Omental fat pad (tissue), 4 donors: ENCODE measurements at places on chromosomes 12 and 14.

DNA sequence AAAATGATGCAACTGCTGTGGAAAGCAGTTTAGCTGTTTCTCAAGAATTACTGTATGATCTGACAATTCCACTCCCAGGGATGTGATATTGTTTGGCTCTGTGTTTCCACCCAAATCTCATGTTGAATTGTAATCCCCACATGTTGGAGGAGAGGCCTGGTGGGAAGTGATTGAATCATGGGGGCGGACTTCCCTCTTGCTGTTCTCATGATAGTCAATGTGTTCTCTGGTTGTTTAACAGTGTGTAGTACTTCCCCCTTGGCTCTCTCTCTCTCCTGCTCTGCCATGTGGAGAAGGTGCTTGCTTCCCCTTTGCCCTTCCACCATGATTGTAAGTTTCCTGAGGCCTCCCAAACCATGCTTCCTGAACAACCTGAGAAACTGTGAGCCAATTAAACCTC lies 93.4 kb upstream of the CPM start:
- DNase-seq, result no peak

GRCh38 chr12:27843714-27844245 lies 63.7 kb upstream of the MANSC4 start:
- DNase-seq, result no peak

DNA sequence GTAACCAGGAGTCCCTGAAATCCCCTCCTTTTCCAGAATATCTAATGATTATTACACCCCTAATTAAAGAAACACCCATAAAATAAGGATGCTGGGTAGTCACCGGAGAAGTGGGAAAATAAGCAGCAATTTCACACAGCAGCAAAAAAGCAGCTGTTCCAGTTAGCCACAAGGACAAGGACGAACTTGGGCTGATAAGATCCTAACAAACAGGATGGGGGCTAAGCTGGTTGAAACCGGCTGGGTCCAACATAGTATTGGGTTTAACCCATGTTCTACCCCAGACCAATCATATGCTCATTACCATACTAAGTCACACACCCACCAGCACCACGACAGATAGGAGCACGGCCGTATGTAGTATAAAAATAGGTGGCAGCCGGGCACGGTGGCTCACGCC lies 100.7 kb downstream of the RPL10L start:
- DNase-seq, result no peak

GRCh38 chr14:100828031-100828769 lies 2.3 kb downstream of the MEG3 start:
- DNase-seq, result no peak

GRCh38 chr14:64387232-64387781 lies 846 bp upstream of the MTHFD1 start:
- DNase-seq, result no peak

DNA sequence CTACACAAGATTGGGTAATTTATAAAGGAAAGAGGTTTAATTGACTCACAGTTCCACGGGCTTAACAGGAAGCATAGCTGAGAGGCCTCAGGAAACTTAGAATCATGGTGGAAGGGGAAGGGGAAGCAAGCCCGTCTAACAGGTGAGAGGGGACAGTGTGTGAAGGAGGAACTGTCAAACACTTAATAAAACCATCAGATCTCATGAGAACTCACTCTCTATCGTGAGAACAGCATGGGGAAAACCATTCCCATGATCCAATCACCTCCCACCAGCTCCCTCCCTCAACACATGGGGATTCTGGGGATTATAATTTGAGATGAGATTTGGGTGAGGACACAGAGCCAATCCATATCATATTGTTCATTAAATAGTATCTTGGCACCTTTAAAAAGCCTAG lies 56.1 kb downstream of the EPS8 start:
- no peak for DNase-seq

DNA sequence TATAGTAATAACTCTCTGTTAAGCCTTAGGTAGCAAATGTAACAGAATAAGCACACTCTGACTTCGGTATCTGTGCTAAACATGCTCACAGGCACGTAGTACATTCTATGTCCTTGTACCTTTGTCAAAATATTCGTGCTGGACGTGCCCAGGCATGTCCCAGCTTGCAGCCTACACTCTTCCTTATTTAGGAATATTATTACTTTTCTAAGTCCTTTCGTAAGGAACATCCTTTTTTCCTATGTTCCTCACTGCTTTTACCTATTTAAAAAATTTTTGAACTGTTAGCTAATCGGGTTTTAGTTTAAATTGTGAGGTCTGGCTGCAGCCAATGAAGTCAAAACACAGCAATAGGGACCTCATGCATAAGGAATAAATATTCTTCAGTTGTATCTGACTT lies 24.1 kb upstream of the UBC start:
- DNase-seq, result no peak

- DNase-seq, result no peak
Observed at GRCh38 chr12:55554296-55554695, 4.9 kb downstream of the OR6C4 start.
